Nephron progenitor cell (in vitro differentiated cells): ENCODE measurements at places on chromosomes 3 and 15.

GRCh38 chr3:107367353-107367752 lies 9.9 kb upstream of the CCDC54 start:
- no peaks in the 10 kb centered on the region for H3K36me3 ChIP-seq
- no peak overlapping the region for H3K4me3 ChIP-seq
- H3K27me3 ChIP-seq = no peaks in the 10 kb centered on the region
- no peak overlapping the region for H3K27ac ChIP-seq

DNA sequence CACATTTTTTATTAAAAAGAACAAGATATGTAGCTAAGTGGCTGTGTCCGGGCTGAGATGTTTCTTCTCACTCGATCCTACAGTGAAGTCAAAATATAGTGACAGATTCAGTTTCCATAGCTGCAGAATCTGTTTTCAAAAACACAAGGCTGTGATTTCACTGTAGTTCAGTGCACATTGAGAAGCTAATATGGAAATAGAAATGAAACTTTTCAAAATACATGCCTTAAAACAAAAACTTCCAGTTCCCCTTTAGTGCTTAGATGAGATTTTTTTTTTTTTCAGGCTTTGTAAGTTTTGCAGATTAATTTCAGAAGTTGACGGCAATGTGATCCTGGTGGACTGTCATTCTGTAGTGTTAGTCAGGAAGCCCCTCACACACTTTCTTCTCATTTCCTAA lies 23.8 kb upstream of the TRAK1 start:
- DNase-seq = no peak
- H3K27ac ChIP-seq = peak overlapping the region; percentile 59
- no peaks in the 10 kb centered on the region for H3K27me3 ChIP-seq
- H3K4me3 ChIP-seq = no peak overlapping the region

DNA sequence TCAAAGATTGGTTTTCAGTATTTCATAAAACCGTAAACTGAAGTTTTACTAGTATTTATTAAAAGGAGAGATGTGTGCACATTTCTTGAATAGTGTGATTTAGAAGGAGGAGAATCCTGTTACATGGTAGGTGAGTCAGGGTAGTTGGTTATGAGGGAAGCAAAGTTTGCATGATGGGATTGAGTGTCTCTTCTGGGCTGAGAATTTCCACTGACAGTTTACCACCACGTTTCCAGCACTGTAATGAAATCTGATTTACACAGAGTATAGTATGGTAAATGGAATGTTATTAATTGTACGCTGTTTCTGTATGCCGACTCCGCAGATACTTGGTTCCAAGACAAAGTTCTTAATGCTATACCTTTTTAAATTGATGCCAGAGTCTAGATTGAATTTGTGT lies 1.6 kb downstream of the NECTIN3 start:
- no peaks in the 10 kb centered on the region for H3K27me3 ChIP-seq
- no peak for DNase-seq

DNA sequence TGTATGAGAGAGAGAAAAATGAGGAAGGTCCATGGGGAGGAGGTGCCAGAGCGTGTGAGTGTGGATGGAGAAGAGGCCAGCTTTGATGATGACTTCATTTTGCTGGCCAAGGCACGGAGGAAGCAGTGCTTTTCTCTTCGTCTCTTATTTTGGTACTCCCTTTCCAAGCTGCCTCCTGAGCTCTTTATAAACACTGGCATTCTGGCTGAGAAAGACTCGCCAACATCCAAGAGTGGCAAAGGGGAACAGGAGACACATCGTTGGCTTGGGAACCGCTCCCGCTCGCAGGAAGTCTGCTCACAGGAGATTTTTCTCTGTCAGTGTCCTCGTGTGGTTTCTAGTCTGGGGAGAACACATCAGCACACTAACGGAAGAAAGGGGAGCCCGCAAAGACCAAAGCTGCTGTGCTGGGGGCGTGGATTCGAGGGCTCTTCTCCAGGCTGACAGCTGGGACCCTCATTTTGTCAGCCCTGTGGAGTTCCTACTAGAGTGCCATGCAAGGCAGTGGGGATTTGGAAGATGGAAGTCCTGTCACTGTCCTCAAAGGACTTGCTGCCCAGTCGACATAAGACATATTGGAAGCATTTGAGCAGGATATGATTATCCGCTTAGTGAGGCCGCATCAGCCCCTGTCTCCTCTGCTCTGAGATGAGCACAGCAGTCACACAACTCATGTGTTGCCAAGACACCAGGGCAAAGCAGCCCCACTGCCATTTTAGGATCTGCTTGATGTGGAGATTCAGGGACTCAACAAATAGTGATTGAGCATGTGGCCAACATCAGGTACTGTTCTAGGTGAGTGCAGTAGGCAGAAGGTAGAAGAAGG lies 8.0 kb upstream of the SEMA4B start:
- no peak overlapping the region for H3K27ac ChIP-seq
- H3K4me1 ChIP-seq = peaks cover 50% of the 10 kb centered on the region
- no peak for DNase-seq

- H3K27me3 ChIP-seq = peaks cover 6% of the 10 kb centered on the region
- H3K36me3 ChIP-seq = no peaks in the 10 kb centered on the region
- H3K4me1 ChIP-seq = peaks cover 27% of the 10 kb centered on the region
- DNase-seq = no peak
- H3K27ac ChIP-seq = peak overlapping the region; percentile 60
Measured at GRCh38 chr3:42746455-42747450, 26.3 kb downstream of the CCDC13 start.

- peak; percentile 86 for DNase-seq
- no peak overlapping the region for H3K27ac ChIP-seq
- peaks cover 37% of the 10 kb centered on the region for H3K4me1 ChIP-seq
Measured at GRCh38 chr3:48435774-48436476, 4.0 kb downstream of the CCDC51 start.

- H3K4me1 ChIP-seq = peaks cover 29% of the 10 kb centered on the region
- no peak overlapping the region for H3K4me3 ChIP-seq
- no peak for DNase-seq
- H3K27ac ChIP-seq = no peak overlapping the region
- no peaks in the 10 kb centered on the region for H3K27me3 ChIP-seq
- peaks cover 50% of the 10 kb centered on the region for H3K36me3 ChIP-seq
Measured at GRCh38 chr3:65354880-65355279, 667.1 kb upstream of the ADAMTS9 start.

GRCh38 chr3:184796551-184796950 lies 15.4 kb upstream of the VPS8 start:
- H3K4me1 ChIP-seq = peaks cover 47% of the 10 kb centered on the region
- peak overlapping the region; percentile 58 for H3K4me3 ChIP-seq
- peaks cover 20% of the 10 kb centered on the region for H3K27me3 ChIP-seq
- H3K36me3 ChIP-seq = peaks cover 7% of the 10 kb centered on the region
- H3K27ac ChIP-seq = peak overlapping the region; percentile 20

- H3K4me3 ChIP-seq = no peak overlapping the region
- DNase-seq = peak; percentile 65
- peaks cover 5% of the 10 kb centered on the region for H3K4me1 ChIP-seq
- H3K27me3 ChIP-seq = peaks cover 3% of the 10 kb centered on the region
- H3K27ac ChIP-seq = peak overlapping the region; percentile 33
- H3K36me3 ChIP-seq = no peaks in the 10 kb centered on the region
Measured at GRCh38 chr3:79086514-79086913, 681.3 kb downstream of the ROBO1 start.

- no peaks in the 10 kb centered on the region for H3K27me3 ChIP-seq
- H3K4me1 ChIP-seq = no peaks in the 10 kb centered on the region
- no peak for DNase-seq
- H3K36me3 ChIP-seq = peaks cover 13% of the 10 kb centered on the region
- H3K27ac ChIP-seq = no peak overlapping the region
- no peak overlapping the region for H3K4me3 ChIP-seq
Measured at GRCh38 chr15:51550841-51551240, 71.7 kb downstream of the DMXL2 start.

DNA sequence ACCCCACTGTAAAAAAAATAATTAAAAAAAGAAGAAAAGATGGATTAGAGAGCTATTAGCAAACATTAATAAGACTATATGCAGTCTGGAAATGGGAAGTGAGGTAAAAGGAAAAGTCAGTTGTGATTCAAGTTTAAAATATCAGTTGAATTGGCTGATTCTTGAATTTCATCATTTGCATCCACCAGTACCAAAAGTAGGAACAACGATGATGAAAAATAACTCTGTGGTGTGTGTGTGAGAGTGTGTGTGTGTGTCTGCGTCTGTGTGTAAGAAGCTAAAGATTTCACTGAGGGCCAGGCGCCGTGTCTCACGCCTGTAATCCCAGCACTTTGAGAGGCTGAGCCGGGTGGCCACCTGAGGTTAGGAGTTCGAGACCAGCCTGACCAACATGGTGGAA lies 56.0 kb upstream of the SLC4A7 start:
- no peak overlapping the region for H3K4me3 ChIP-seq
- H3K27ac ChIP-seq = no peak overlapping the region
- no peaks in the 10 kb centered on the region for H3K27me3 ChIP-seq
- DNase-seq = no peak
- peaks cover 1% of the 10 kb centered on the region for H3K4me1 ChIP-seq
- H3K36me3 ChIP-seq = no peaks in the 10 kb centered on the region

DNA sequence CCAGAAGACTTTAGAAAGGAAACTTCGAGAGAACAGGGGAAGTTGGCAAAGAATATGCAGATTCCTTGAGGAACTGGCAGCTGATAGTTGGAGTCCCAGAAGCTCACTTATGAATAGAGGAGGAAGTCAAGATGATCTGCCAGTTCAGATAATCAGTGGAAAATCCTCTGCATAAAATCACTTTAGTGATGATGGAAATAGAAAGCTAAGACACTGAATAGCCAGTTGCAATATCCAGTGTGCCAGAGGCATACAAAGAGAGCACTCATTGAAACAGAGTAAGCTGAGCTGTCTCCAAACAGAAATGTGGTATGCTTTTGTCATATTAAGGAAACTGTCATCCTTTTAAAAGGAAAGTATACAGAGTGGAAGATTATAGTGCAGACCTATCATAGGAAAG lies 1207.6 kb downstream of the OTOL1 start:
- H3K27ac ChIP-seq = no peak overlapping the region
- DNase-seq = no peak
- H3K4me3 ChIP-seq = no peak overlapping the region
- no peaks in the 10 kb centered on the region for H3K27me3 ChIP-seq
- H3K36me3 ChIP-seq = peaks cover 4% of the 10 kb centered on the region

- no peak overlapping the region for H3K27ac ChIP-seq
- H3K4me3 ChIP-seq = no peak overlapping the region
- no peak for DNase-seq
Measured at GRCh38 chr15:81190922-81191507, 5.7 kb upstream of the IL16 start.

DNA sequence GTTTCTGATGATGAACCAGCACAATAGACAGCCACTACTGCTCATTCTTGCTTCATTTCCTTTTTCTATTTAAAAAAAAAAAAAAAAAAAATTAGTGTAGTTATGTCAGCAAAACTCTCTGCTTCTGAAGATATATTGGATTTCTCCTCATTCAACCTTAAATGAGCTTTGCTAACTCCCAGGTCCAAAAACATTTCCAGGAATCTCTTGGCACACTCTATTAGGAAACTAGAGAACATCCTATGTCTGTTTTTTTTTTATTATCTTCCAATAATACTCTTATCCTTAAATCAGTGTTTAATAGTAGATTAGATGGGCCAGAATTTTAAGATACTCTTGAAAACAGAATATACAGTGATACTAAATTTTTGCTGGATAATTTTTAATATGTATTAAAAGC lies 398.0 kb downstream of the NAALADL2 start:
- H3K36me3 ChIP-seq = no peaks in the 10 kb centered on the region
- DNase-seq = no peak
- peaks cover 3% of the 10 kb centered on the region for H3K27me3 ChIP-seq

- H3K27me3 ChIP-seq = no peaks in the 10 kb centered on the region
- peaks cover 12% of the 10 kb centered on the region for H3K36me3 ChIP-seq
- H3K4me3 ChIP-seq = no peak overlapping the region
- H3K4me1 ChIP-seq = peaks cover 38% of the 10 kb centered on the region
- no peak for DNase-seq
Measured at GRCh38 chr3:48466386-48467109, 20.0 kb downstream of the ATRIP start.

DNA sequence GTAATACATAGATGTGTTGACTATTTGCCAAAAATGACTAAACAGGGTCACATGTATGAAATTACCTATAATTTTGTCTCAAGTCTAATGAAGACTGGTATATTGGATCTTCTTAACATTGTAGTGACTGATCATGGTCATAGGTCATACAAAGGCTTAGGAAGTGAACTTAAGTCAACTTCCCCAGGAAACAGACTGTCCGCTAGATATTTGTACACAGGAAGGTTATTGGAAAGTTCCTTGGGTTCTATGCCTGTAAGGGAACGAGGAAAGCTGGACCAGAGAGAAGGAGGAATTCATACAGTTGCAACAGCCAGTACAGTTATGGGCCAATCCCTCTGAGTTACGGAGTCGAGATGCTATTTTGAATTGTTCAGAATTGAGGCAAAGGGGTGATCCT lies 462.0 kb upstream of the THRB start:
- H3K4me3 ChIP-seq = no peak overlapping the region
- H3K27ac ChIP-seq = no peak overlapping the region
- H3K4me1 ChIP-seq = no peaks in the 10 kb centered on the region

GRCh38 chr15:70271422-70272088 lies 173.8 kb upstream of the TLE3 start:
- H3K36me3 ChIP-seq = no peaks in the 10 kb centered on the region
- no peak for DNase-seq
- H3K4me3 ChIP-seq = no peak overlapping the region
- peaks cover 60% of the 10 kb centered on the region for H3K4me1 ChIP-seq
- H3K27me3 ChIP-seq = peaks cover 55% of the 10 kb centered on the region
- no peak overlapping the region for H3K27ac ChIP-seq

DNA sequence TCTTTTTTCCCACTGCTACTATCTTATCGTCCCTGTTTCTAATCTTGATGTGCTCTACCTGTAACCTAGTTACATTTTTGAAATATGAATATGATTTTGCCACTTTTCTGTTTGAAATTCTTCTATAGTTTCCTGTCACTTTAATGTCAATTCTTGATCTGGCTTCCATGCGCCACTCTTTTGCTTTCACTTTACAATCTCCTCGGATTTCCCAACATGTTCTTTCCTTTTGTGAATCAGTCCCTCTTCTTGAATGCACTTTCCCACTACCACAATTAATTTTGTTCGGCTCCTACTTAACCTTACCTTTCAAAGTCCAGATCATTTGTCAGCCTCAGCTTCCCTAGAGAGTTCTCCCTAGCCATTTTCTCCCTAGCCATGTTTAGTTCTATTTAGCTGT lies 8.3 kb downstream of the TIMMDC1 start:
- no peaks in the 10 kb centered on the region for H3K27me3 ChIP-seq
- peaks cover 11% of the 10 kb centered on the region for H3K4me1 ChIP-seq
- DNase-seq = no peak
- H3K4me3 ChIP-seq = no peak overlapping the region
- peak overlapping the region; percentile 90 for H3K27ac ChIP-seq

DNA sequence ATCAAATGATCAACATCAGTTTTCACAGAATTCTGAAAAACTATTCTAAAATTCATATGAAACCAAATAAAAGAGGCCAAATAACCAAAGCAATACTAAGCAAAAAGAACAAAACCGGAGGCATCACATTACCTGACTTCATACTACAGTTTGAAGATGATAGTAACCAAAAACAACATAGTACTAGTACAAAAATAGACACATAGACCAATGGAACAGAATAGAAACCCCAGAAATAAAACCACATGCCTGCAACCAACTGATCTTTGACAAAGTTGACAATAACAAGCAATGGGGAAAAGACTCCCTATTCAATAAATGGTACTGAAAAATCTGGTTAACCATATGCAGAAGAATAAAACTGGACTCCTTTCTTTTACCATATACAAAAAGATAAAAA lies 75.7 kb upstream of the FXR1 start:
- peaks cover 11% of the 10 kb centered on the region for H3K27me3 ChIP-seq
- no peak for DNase-seq
- H3K27ac ChIP-seq = no peak overlapping the region
